ENCODE measurements at places on chromosomes 16 and 17.

- DNase-seq: no peak
These were observed 58.2 kb downstream of the MAF start for GRCh38 chr16:79542237-79542774.

DNA sequence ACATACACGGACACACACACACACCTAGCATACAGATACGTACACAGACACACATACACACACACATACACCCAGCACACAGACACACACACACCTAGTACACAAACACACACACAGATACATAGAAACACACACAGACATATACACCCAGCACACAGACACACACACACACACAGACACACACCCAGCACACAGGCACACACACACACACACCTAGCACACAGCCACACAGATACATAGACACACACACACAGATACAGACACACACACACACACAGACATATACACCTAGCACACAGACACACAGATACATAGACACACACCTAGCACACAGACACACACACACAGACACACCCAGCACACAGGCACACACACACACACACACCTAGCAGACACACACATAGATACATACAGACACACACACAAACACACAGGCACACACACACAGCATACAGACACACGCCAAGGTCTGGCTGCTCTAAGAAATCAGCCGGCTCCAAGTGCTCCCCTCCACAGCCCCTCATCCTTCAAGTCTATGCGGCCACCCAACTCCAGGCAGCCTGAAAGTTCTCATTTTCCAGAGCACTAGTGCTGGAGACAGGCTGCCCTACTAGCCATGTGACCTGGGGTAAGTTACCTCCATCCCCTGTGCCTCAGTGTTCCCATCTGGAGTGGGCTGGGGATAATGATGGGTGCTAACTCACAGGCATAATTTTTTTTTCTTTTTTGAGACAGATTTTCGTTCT lies 13.2 kb downstream of the NR1D1 start:
- DNase-seq: no peak

- no peak for DNase-seq
These were observed 10.8 kb downstream of the RCVRN start for GRCh38 chr17:9894231-9894630.

- no peak for DNase-seq
These were observed 73.6 kb downstream of the KCNJ2 start for GRCh38 chr17:70242781-70243437.

DNA sequence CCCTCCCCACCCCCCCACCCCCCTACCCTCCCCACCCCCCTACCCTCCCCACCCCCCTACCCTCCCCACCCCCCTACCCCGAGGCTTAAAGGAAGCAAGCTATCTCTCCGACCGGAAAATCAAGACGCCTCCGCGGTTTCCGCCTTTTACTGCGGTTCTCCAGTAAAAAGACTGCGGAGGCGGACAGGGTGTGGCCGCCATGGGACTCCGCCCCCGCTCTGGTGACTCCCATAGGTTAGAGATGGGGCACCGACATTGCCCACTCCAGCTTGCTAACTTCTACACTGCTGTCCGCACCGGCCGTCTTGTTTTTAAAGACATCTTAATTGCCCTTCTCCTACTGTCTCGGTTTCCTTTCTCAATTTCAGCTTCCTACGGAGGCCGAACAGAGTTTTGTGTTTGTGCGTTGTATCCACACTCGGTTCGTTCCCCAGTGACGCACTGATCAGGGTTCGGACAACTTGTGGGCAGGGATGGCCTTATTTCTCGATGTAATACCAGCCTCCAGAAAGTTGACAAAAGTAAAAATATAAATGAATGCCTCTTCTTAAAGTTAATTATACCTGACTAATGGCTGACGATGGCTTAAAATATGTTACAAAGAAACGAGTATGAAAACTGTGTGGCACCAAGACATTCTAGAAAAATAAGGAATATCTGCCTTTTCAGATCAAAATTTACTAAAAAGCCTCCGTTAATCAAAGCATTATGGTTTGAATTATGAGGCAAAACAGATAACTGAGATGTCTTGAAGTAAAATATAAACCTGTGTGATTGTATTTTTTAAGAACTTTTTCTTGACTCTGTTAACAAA lies 1.1 kb upstream of the ZNF200 start:
- DNase-seq: no peak

- DNase-seq: no peak
These were observed 64.9 kb upstream of the LRRC37A3 start for GRCh38 chr17:64984181-64984580.

- peak; percentile 97 for DNase-seq
These were observed 72.7 kb downstream of the ABCC1 start for GRCh38 chr16:16021988-16022682.

DNA sequence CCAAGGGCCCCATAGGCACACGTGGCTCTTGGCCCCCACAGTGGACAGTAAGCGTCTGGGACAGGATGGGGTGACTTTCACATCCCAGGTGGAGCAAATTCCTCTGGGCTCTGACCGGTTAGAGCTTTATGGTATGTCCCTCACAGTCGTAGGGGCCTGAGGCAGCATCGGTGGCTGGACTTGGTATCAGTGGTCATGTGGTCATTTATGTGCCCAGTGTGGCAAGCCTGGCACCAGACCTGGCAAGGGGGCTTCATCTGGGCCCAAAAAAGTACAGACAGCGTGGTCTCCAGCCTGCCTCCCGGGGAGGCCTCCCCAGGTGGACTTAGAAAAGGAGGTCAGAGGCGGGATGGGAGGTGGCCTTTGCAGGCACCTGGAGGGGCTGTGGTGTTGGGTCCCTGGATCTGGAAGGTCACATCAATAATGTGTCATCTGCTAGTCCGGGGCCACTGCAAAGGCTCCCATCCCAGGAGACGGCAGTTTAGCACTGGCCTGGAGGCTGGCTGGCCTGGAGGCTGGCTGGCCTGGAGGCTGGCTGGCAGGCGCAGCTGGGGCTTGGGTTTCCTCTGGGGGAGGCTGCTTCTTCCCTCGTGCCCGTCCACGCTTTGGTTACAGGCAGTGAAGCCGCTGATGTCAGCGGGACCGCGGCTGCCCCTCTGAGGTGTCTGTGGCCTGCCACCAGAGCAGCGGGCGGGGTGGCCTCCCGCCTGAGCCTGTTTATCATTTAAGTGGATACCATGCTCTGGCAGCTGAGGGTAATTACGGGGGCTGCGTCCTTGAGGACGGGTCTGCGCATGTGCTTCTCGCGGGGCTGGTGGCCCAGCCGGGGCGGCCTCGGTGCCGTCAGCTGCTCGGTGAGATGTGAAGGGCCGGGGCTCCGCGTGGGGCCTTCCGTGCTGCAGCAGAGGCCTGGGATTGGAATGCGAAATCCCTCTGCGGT lies 20.7 kb upstream of the CBX4 start:
- DNase-seq: no peak

DNA sequence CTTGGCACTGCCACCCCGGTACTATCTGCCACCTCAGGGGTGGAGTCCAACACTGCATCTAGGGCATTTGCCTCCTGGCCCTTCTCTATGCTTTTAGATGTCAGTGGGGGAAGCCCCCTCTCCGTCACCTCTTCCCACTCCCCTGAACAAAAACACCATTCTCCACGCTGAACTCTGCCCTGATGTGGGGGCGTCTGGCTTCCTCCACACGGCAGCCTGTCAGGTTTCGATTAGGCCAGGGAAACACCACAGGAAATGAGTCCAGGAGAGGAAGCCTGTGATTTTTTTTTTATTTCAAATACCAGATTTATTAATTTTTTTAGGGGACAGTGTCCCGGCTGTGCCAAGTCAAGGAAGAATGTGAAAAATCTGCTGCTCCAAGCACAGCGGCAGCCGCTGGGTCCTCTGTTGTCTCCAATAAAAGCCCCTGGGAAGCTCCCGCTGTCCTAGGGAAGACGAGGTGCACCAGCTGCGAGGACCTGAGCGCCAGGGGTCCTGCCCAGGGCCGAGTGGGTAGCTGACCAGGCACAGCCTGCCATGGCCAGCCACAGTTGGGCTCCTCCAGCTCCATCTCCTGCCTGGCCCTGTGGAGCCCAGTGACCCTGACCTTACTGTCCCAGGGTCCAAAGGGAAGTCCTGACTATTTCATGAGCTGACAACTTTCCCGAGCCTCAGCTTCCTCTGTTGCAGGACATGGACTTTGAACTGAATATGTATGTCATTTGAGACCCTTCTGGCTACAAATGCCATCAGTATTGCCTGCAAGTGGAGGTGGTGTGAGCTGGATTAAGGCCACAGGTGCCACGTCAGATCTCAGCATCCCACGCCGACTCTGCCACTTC lies 336.7 kb downstream of the FOXL1 start:
- no peak for DNase-seq

DNA sequence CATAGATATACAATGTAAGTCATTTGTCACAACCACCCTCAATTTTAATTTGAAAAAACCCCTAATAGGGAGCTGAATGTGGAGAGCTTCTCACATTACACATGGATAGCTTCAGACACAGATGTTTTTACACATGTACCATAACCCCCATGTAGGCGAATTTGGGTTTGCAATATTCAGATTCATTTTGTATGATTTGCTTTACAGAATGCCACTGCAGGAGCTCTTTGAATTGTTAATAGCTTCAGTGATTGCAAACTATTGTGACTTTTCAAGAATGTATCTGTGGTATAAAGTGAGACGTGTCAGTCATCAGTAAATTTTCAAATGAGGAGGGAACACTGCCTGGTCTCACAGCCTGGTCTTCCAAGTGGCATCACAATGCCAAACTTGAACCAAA lies 112.6 kb upstream of the CACNG5 start:
- DNase-seq: no peak

DNA sequence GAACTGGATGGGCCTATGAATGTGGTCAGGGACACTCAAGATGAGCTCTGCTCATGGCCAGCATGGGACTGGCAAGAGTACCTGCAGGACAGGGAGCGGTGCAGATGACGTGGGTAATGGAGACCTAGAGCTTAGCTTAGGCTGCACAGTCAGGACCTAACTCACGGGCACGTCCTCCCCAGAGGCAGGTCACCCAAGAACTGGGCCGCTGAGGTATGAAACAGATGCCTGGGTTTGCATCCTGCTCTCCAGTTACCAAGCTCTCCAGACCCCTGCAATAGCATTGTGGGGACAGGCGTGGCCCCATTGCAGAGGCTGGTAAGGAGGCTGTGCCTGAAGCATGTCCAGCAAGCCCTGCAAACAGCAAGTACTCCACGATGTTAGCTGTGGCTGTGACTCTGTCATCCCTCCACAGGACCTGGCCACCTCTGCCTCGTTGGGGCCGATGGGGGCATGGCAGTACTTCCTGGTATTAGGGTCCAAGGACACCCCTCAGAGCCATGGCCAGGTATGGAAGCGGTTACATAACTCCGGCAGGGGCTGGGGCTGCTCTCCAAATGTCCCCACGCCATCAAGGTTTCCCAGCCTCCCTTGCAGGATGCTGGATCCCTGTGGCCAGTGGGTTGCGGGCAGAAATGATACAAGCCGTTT lies 37.5 kb upstream of the RBFOX3 start:
- no peak for DNase-seq

DNA sequence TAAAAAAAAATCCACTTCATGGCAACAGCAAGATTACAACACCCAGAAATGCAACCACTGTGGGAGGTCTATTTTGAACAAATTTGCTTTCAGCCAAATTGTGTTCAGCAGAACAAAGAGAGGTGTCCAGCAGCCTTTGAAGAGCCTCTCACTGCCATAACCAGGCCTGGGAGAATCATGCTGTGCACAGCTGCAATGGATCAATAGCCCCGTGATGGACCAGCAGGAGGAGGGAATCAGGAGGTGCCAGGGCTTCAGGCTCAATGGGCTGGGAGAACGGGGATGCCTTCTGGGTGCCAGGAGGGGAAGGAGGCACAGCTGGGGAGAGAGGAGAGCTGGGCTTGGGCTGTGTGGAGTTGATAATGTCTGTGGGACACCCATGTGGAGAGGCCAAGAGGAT lies 366.2 kb upstream of the EEF2KMT start:
- no peak for DNase-seq

DNA sequence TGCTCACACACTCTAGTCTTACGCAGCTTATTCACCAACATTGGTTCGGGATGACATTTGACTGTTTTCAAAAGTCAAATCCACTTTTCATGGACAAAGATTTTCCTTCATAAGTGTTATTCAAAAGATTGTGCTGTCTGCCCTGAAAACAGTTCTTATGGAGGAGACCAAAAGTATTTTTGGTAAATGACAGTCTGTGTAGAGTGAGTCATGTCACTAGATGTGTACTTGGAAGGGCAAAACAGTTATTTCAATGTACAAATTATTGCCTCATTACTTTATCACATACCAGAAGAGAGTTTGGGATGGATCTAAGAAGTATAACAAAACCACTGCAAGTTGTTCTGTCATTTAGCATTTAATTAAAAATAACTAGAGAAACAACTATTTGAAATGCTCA lies 265.6 kb downstream of the CDH13 start:
- DNase-seq: no peak

DNA sequence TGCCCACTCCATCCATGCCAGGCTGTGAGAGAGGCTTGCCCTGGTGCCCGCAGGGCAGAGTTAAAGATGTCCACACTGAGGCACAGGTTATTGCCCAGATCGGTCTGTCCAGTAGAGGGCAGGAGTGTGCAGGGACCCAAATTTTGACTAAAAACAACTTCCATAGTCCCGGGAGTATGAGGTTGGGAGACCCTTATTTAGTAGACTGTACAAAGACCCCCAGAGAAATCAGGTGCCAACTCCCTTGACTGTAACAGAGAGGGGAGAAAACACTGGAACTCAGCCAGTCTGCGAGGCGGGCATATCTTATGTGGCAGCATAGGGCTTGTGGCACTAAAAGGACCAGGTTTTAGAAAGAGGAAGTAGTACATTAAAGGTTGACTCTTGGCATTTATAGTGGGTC lies 43.4 kb downstream of the HNF1B start:
- no peak for DNase-seq

DNA sequence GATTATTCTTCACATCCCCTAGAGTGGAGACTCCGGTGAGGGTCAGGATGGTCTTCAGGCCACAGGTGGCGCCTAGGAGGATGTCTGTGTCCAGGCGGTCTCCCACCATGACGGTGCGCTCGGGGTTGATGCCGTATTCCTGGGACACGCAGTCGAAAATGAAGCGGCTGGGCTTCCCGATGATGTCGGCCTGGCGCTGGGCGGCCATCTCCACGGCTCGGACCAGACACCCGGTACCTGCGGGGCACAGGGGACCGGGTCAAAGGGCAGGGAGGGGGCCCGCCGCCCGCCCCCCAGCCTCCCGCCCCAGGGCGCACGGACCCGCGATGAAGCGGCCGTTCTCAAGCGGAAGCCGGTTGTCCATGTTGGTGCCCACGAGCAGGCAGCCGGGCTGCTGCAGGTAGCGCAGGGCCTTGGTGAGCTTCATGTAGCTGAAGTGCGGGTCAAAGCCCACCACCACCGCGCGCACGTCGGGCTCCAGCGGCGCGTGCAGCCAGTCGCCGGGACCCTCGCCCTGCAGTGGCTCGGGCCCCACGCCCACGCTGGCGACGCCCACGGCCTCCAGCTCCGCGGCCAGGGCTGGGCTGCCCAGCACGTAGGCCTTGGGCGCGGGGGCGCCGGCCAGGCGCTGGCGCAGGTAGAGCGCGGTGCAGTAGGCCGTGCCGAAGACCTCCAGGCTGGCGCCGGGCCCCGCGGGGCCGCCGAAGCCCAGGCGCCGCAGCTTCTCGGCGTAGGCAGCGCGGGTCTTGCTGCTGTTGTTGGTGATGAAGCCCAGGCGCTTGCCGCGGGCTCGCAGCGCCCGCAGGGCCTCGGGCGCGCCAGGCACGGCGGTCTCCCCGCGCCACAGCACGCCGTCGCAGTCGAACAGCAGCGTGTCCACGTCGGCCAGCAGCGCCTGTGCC lies 572 bp downstream of the PGP start:
- no peak for DNase-seq

All from GM04504 (cell line).